T-helper 9 cell (primary cell): ENCODE measurements at places on chromosomes 2 and 18.

- DNase-seq, result no peak
Measured at GRCh38 chr2:10884574-10884975, 27.2 kb upstream of the KCNF1 start.

DNA sequence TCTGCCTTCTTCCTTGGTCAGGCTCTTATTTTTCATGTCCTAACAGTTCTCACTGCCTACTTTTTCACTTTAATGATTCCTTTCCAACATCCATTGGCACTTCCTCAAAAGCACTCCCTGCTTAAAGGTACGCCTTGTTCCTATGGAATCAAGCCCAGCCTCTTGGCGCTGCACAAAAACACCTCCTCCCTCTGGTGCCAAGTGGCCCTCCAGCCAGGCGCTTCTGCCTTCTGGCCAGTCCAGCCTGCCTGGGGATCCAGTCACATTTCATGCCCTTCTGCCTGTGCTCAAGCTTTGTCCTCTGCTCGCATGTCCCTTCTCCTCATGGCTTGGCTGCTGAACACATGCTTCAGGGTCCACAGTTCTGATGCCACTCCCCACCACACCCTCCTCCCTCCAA lies 6.3 kb downstream of the TPRKB start:
- no peak for DNase-seq

DNA sequence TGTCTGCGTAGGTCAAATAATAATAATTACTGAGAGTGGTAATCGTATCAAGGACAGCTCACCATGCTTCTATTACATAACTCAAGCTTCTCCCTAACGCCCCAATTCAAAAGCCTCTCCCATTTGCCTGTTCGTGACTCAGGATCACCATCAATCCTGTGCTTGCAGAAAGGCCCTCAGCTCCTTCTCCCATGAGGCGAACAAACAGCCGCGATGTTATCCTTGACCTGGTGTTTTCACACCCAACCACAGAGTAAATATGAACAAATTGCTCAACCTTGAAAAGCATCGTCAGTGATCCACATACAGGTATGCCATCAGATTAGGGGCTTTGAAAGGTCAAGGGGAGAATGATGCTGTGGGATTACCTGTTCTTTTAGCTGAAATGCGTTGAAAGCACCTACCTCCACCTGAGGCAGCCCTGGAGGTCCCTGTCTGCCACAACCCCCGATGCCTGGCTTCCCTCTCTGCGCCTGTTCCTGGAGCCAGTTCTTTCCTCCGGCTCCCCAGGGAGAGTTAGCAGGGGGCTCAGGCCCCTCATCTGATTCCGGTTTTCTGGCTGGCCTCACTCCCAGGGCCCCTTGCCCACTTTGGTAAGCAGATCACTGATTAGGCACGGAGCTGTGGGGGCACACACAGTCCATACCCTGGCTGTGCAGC lies 39.1 kb upstream of the ODC1 start:
- no peak for DNase-seq

GRCh38 chr2:54957321-54957999 lies 92.8 kb downstream of the RTN4 start:
- DNase-seq, result no peak

- DNase-seq, result no peak
Measured at GRCh38 chr18:31247574-31248199, 70.3 kb upstream of the DSG1 start.

DNA sequence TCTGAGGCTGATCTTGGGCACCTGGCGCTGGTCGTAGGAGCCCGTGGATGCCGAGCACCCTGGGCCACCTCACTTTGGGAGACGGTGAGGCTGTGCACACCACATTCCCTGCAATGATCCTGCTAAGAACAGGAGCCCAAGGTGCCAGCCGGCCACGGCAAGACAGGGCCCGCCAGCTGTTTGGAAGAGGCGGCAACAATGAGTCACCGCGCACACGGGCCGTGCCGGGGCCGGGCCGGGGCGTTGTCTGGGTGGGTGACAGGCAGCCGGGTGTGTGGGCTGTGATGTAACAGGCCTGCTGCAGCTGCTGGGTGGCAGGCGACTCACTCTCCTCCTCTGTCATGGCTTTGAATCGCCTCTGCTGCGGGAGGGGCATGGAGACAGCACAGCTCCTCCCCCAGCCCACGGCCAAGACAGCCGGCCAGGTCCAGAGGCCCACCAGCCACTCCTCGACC lies 49.7 kb upstream of the ODC1 start:
- DNase-seq, result peak; percentile 55

DNA sequence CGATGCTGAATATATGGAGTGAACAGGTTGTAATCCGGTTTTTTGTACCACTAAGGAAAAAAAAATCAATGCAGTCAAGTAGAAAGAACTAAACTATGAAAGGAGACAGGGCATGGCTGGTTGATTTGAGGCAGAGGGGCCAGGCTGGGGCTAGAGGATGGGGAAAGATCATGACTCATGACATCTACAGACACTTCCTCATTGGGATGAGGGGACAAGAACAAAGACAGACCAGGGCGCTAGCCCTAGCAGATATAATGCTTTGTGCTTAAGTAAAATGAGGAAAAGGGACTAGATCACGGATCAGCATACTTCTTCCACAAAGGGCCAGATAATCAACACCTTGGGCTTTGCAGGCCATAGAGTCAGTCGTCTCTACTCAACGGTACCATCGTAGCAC lies 55.8 kb downstream of the ST6GAL2 start:
- no peak for DNase-seq

DNA sequence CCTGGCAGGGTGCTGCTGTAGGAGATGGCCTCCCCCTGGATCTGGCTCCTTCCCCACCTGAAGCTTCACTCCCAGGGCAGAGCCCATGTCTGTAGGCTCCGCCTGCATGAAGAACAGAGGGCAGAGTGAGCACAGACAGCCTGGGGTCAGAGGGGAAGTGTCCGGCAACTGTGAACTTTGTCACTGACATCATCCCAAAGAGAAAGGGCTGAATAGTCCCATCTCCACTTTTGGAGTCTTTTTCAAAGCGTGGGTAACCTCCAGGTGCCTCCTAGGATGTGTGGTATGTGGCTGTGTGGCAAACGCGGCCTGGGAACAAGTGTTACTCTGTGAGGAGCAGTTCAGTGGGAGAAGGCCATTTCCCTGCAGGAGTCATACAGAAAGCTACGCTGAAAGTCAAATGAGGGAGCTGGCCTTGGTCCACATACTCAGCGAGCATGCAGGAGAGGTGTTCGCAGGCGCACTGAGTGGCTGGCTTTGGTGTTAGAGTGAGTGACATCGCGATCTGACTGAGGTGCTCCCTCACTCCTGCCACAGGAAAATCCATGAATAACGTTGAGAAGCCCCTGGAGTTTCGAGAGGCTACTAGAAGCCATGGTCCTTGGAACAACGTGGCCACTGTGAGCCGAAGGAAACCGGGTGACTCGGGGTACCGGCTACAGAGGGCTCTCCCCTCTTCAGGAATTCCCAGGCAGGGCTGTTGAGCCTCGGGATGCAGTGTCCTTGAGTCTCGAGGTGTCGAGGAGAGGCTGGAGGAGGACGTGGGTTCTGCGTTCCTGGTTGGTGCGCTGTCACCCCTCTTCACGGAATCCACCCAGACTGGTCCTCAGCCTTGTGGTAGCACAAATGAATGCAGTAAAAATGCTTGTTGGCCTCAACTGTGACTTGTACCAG lies 54.7 kb downstream of the CABLES1 start:
- no peak for DNase-seq

DNA sequence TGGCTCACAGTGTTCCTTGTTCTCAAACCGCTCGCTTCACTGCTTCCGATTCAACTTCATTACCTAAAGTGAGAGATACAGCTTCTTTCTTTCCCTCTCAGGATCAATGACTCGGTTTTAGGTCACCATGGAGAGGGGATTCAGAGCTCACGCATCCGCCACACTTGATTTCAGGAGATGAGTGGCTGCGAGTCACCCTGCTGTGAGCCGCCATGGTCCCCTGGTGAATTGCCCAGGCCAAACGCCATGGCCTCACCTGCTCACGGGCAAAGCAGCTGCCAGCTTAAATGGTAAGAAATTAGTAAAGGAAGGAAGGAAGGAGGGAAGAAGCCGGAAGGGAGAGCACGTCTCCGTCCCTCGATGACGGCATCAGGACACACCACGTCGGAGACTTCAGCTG lies 60.5 kb downstream of the ADNP2 start:
- DNase-seq, result no peak

DNA sequence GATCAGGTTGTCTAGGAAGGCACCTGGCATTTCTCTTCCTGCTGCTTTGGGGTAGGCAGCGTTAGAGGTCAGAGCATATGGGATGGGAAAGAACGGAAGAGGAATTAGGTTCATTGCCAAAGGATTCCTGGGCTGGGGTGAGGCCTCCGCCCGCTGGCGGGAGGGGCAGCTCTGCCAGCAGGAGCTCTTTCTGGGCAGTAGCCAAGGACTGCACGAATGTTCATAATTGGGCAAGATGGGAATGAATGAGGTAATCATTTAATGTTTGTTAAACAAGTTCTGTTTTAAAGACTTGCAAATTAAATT lies 253.9 kb downstream of the AGAP1 start:
- DNase-seq, result no peak

DNA sequence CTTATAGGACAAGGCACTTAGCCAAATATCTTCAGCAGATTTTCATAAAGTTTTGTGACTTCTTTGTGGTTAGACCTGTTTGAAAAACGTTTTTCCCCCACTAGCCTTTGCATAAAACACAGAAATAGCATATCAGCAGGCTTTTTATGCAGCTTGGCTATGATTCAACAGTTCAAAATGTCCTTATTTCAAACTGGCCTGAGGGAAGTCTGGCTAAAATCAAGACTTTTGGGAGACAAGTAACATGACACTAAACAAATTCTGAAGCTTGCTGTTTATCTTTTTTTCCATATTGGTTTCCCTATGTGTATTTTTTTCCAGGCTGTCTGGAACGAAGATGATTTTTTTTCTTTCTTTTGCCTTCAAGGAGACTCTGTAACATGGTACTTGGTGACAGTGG lies 95.1 kb upstream of the L3MBTL4 start:
- DNase-seq, result no peak

DNA sequence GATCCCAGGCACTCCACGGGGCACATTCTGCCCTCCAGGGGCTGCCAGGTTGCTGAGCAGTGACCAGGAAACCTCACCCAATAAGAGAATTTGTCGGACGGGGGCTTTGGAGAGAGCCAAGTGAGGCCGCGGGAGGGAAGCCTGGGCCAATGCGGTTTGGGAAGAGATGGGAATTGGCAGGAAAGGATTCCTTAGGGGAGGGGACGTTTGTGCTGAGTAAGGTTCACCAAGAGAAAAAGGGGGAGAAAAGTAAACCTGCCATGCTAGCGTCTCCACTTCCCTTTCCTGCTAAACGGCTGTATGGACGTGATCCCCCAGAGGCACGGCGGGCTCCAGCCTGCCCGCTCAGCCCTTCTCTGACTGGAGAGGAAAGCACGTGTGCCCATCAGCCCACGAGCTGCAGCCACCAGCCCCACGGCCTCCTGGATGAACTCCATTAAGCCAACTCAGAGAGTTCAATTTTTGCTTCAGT lies 194.4 kb upstream of the ID2 start:
- DNase-seq, result peak; percentile 23

DNA sequence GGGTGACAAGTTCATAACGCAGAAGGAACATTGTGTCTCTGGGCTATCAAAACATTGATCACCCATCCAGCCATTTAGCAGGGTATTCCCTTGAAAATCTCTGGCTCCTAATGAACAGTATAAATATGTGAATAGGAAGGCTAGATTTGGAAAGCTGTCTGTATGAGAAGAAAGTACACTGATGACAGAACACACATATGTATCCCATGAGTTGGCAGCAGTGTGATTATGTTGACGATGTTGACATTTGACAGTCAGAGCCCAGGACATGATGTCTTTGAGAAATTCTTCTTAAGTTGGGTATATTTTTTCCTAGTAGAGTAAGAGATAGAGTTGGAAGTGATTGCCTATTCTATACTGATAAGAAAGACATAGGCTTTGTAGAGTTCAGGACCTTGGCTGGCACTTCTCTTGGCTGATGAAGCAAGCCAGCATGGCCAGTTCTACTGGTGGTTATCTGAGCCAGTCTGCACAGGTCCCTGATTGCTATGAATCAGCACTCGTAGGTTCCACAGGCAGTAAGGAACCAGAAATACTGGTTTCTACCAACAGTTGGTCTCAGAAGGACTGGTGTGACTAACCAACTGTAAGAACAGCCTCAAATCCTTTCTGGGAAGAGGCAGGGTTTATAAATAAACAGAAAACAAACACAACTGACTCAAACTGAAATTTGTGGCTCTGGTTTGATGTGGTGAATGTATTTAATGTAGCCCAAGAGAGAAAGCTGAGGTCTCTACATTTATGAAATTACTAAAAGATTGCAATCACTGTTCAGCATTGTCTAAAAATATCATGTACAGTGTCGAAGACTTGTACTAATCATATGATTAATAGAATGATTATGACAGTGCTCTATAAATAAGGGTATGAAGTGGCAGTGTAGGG lies 43.9 kb upstream of the RAPH1 start:
- no peak for DNase-seq
